ENCODE measurements at places on chromosomes 1 and 21. TPM values are rescaled to one million over a fixed set of nuclear protein-coding genes. Genes with fewer than 3 reads are reported as not detected.

DNA sequence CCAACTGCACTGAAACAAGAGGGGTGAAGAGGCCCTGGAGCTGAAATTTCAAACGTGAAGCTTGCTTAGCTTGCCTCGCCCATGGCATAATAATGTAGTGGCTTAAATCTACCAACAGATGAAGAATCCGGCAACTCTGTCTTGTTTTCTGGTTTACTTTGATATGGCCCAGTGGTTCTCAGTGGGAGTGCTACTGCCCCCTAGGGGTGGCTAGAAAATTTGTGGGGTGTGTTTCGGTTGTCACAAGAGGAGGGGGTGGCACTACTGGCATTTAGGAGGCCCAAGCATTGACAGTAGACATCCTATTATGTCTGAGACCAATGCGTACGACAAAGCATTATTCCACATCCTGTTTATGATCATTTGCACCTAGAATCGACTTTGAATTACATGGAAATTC lies 51.9 kb upstream of the C8B start:
- no peak overlapping the region for H3K27ac ChIP-seq
- H3K27me3 ChIP-seq, result no peaks in the 10 kb centered on the region
- H3K36me3 ChIP-seq, result no peaks in the 10 kb centered on the region
- no peaks in the 10 kb centered on the region for H3K4me1 ChIP-seq

Gene DENND1B
- total RNA-seq, result 18.2 TPM

DNA sequence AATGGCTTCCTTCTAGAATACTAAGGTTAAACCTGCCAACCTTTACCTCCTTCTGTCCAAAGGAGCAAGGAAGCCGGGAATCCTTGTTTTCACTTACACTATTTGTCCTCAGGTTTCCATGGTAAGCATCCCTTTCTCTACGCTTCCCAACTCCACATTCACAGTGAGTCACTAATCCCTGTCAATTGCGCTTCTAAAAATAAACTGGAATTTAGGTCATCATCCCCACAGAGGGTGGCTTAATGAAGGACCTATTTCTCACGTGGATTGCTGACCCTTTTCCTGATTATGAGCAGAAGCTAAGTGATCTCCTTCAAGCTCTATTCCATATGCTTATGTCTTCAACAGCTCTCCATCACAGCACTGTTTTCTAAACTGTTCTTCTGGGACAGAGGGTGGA lies 39.9 kb upstream of the ABCA4 start:
- H3K27ac ChIP-seq, result no peak overlapping the region
- H3K27me3 ChIP-seq, result no peaks in the 10 kb centered on the region
- no peaks in the 10 kb centered on the region for H3K36me3 ChIP-seq
- no peaks in the 10 kb centered on the region for H3K4me1 ChIP-seq
- no peak overlapping the region for H3K4me3 ChIP-seq

DNA sequence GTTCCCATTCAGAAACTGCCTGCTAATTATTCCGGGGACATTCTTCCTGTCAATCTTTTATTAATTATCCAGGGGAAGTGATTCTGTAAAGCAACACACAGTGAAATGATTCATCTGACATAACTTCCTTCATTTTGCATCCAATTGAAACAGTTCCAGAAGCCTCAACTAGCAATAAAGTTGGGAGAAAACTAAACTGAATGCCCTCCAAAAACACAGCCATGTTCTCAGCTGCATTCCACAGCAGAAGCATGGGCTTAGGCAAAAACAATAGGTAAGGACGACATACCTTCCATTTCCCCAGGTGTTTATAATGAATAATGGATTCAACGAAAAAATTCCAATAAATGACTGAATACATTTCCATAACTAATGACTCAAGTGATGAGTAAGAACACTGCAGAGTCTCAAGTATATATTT lies 36.9 kb upstream of the TARBP1 start:
- no peaks in the 10 kb centered on the region for H3K4me1 ChIP-seq
- H3K27me3 ChIP-seq, result no peaks in the 10 kb centered on the region
- DNase-seq, result no peak
- H3K4me3 ChIP-seq, result no peak overlapping the region
- H3K36me3 ChIP-seq, result no peaks in the 10 kb centered on the region

Measured in naive thymus-derived CD4-positive, alpha-beta T cell (primary cell).